BJ (cell line): ENCODE measurements at places on chromosomes 3 and 15.

DNA sequence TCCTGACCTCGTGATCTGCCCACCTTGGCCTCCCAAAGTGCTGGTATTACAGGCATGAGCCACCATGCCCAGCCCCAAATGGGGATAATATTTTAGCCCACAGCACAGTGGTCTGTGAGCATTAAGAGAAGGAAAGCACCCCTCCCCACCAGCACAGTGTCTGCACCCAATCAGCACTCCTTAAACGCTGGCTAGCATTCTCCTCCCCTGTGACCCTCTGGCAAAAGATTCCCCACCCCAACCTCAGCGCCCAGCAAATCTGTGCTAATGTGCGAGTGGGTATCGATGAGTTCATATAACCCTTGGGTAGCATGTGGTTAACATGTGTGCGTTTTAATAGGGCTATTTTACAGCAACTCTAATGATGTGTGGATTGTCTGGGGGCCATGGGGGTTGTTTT is 18.3 kb upstream of the EPHB3 start:
- DNase-seq: no peak

DNA sequence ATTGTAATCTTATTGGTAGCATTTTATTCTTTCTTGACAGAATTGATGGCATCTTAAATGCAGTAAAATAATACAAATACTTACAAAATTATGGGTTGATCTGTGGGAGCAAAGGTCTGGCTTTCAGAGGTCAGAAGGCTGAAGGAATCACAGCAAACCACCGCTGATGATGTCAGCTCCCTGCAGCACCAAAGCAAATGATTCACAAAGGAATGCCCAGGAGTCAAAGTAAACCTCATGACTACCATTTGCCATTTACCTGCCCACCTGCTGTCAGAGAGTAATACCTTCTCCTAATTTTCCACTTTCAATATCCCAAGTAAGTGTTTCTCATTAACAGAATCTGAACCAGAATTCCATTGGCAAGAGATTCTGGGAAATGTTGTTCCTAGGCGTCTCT is 46.1 kb downstream of the CPA3 start:
- DNase-seq: no peak

- DNase-seq: no peak
Observed at GRCh38 chr3:99895131-99895696, 77.6 kb downstream of the CMSS1 start.

DNA sequence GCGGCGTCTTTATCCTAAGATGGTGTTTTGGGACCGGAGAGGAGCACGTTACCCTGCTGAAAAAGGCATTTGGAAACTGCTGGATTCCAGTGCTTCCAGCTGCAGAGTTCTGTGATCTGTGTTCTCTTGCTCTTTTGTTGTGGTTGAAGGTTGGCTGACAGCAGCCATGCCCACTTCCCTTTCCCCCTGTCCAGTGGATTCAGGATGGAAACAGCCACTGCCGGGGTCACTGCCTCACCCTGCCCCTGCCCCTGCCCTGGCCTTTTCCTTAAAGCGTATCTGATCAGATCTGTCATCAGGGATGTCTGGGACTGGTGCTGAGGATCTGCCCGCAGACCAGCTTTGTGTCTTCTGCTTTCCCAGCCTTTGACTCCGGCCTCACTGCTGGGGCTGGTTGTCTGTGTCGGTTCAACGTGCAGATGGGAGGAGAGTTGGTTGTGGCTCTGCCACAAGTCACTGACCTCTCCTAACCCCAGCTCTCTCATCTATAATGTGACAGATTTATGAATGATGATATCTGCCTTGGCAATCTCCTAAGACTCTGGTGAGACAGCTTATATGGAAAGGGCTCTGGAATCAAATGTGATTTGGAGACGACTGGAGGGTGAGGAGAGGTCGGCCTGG is 219.4 kb upstream of the BHLHE40 start:
- no peak for DNase-seq

DNA sequence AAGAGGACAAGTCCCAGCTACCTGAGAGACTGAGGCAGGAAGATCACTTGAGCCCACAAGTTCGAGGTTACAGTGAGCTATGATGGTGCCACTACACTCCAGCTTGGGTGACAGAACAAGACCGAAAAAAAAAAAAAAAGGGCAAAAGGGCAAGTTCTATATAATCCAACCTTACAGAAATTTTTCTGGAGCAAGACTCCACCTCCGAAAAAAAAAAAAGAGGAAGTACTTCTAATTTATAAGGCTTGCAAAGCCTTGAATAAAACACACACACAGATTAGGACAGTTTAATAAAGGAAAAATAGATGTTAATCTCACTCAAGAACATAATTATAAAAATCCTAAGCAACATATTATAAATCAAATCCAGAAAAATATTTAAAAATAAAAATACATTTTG is 14.4 kb upstream of the XYLB start:
- DNase-seq: no peak

DNA sequence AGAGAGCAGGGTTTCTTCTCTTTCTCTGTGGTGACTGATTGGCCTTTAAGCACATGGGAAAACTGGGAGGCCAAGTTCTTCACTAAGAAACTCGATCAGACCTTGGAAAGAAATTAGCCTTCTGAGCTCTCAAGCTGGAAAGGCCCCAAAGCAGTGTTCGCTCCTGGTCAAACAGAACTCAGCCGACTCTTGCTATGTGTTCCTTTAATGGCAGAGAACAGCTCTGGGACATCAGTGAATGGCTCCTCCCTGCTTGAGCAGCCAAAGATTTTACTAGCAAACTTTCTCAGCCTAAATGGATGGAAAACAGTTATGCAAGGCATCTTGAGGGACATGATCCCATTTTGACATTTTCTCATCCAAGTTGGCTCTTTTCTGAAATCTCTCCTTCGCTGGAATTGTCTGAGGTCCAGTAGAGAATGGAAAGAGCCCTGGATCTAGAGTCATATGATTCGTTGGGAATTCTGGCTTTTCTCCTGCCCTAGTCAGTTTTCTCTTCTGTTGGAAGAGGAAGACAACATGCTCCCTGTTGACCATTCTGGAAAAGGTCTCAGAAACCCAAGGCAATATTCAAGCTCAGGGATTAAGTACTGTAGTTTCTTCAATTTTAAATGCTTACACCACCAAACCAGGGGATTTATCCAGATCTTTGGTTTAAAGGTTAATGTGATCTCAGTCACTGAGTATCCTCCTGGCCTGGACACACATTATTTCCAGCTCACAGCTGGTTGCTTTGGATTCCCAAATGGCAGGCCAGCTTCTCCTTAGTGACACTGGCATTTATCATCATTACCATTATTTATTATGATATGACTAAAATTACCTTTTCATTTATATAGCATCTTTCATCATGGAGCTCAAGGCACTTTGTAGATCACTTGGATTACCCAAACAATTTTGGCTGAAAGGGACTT is 319.6 kb downstream of the AGBL1 start:
- DNase-seq: no peak

DNA sequence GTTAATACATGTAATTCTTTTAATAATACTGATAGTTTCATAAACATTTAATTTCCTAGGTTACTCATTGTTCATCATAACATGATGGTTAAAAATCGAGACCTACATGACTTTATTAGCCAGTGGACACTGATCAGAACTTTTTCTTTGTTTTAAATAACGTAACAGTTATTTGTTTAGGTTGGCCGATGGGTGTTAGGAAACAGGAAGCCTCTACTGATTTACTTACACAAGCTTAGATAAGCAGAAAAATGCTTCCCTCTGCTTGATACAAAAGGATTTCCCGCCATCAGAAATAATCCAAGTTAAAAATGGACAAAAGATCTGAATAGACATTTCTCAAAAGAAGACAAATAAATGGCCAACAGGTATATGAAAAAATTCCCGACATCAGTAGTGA is 16.6 kb upstream of the APH1B start:
- DNase-seq: no peak

DNA sequence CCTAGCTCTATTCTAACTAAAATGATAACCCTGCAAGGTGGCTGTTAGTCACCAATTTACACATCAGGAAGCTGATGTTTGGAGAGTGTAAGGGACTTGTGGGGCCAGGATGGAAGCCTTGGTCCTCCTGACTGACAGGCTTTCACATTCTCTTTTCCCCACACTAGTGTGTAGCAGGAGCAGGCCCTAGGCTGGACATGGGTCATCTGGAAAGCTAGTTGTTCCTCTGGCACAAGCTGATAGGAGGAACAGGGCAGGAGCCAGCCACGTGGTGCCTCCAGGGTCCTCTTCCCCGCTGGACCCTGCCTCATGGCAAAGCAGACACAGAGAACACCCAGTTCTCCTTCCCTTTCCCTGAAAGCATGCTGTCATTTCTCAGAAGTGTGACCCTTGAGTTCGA is 18.1 kb upstream of the RBSN start:
- DNase-seq: no peak

DNA sequence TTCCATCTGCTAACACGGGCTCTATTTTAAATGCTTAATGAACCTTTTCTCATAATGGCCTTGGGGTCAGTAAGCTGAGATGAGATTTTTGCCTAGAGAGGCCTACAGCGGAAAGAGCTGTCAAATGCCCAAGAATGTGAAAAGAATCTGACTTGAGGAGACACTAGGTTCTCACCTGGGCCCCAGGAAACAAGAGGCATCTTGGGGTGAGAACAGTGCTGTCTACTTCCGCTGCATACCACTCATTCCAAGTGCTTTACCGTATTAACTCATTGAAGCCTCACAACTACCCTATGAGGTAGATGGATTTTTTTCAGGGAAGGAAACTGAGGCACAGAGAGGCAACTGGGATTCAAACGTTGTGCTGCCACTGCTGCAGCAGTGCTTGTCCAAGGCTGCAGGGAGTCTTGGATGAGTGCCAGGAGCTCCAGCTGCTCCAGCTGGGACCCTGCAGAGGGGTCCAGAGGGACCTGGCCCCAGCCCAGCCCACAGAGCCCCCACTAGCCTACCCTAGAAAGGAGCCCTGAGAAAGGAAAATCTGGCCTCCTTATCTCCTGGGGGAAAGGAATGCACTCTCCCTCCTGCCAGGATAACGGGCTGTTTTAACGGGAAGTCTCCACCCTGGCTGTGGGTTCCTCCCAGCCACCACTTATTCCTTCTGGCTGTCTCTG is 68.4 kb downstream of the SLC12A8 start:
- DNase-seq: no peak

DNA sequence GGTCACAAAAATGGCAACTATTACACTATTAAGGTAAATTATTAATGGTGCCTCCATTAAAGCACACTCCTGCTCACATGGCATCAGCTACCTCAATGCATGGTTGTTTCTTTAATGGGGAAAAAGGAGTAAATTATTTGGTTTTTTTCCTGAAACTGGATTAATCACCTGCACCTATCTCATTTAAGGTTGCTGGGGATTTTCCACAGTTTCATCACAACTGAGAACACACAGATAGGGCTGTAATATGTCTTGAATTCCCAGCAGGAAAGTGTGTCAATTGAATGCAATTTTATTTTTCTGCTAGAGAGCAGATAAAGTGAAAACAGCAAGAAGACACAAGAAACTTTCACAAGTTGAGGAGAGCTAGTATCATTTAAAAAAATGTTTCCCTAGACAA is 36.4 kb downstream of the RFTN1 start:
- DNase-seq: no peak

DNA sequence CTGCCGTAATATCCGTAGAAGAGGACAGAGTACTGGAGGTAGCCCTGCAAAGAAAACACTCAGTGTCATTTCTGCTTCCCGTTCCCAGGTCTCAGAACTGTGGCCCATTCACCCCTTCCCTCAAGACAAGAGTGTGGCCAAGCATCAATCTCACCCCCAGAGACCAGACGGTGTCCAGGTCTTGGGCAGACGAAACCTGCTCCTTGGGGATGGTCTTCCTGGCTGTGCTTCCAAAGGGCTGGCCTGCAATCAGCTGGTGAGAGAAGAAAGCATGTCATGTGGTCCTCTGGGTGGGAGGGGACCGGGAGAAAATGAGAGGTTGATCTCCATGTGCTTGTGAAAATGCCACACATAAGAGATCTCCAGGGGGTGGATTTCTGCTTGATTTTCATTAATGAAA is 15.8 kb downstream of the TMC3 start:
- DNase-seq: no peak

GRCh38 chr3:61194892-61195538 is 56.2 kb downstream of the FHIT start:
- DNase-seq: no peak

DNA sequence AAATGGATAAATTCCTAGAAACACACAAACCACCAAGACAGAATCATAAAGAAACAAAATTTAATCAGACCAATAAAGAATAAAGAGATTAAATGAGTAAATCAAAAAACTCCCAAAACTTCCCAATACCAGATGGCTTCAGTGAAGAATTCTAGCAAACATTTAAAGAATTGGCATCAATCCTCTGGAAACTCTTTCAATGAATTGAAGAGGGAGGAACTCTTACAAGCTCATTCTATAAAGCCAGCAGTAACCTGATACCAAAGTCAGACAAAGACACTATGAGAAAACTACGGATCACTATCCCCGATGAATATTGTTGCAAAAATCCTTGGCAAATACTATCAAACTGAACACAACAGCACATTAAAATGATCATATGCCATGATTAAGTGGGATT is 81.9 kb upstream of the SLCO2A1 start:
- DNase-seq: no peak

DNA sequence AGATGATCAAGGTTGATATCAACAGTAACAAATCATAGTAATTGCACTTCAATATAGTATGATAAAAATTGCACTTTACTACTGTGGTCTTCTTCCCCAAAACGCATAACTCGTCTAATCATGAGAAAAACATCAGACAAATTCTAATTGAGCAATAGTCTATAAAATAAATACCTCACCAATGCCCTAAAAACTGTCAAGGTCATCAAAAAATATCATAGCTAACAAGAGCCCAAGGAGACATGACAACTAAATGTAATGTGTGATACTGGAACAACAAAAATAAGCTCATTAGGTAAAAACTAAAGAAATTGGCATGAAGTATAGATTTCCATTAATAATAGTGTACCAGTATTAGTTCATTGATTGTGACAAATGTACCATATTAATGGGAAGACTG is 85.6 kb upstream of the LRRC3B start:
- no peak for DNase-seq

DNA sequence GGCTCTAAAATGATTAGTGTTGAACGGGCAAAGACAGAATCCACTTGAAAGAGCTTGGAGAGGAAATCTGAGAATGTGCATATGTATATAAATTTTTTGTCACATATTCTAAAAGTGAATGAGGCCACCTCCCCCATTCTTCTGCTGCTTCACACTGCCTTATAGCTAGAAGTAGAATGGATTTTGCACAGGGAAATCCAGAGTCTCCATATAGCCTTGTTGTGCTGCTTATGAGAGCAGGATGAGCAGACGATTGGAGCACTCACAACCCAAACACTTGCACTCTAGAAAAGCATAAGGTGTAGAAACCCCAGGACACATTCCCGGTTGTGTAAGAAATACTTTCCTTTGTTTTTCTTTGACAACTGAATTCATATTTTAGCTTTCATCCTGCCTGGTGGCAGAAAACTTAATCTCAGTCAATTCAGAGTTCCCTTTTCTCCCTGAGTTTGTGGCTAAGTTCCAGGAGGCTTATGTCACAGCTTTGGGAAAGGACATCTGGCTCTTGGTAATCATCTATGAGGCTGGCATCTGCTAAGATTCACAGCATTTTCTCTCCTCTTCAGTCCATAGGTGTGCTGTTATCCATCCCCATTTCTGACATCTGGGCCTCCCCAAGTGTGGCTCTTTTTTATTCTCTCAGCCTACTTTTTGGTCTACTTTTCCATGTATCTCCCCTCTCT is 188.4 kb upstream of the PFN2 start:
- no peak for DNase-seq

GRCh38 chr15:27182561-27183110 is 211.7 kb downstream of the GABRG3 start:
- no peak for DNase-seq

GRCh38 chr3:28667646-28668621 is 319.3 kb upstream of the AZI2 start:
- no peak for DNase-seq

- no peak for DNase-seq
Observed at GRCh38 chr3:153484842-153485241, 322.8 kb downstream of the RAP2B start.

GRCh38 chr3:50189274-50189673 is 2.1 kb upstream of the GNAT1 start:
- no peak for DNase-seq
